T-helper 2 cell treated with Interferon-gamma antibody and Interleukin-4, amounts not matched to agents 100 ng/mL and 5 ng/mL, for 36 hours (primary cell): ENCODE measurements at places on chromosomes 4 and X. TPM values are rescaled to one million over a fixed set of nuclear protein-coding genes. Genes with fewer than 3 reads are reported as not detected.

Gene RNF175
- total RNA-seq = not detected in 2 replicates

Gene TSPAN6
- not detected in 2 replicates for total RNA-seq

Gene P2RY10
- total RNA-seq = 62.6 and 69.7 TPM in 2 replicates

Gene C1QTNF7
- not detected in 2 replicates for total RNA-seq

Gene HTRA3
- not detected in 2 replicates for total RNA-seq

Gene SSR4
- total RNA-seq = 287 and 297 TPM in 2 replicates

Gene USP38
- total RNA-seq = 24.9 and 25.7 TPM in 2 replicates

Gene HSFX4
- total RNA-seq = 0.20 TPM in 1 of 2 replicates, not detected in the other

Gene AWAT2
- total RNA-seq = not detected in 2 replicates

Gene CDX4
- not detected in 2 replicates for total RNA-seq

Gene CLDN34
- total RNA-seq = not detected in 2 replicates

Gene SPARCL1
- not detected in 2 replicates for total RNA-seq

Gene PNMA6F
- total RNA-seq = not detected in 2 replicates

Gene CETN2
- total RNA-seq = 9.1 and 9.5 TPM in 2 replicates

Gene ANOS1
- total RNA-seq = 0.05 TPM in 1 of 2 replicates, not detected in the other

Gene TRO
- total RNA-seq = 0.64 and 1.2 TPM in 2 replicates

Gene NPY1R
- total RNA-seq = not detected in 2 replicates

Gene TEX13D
- not detected in 2 replicates for total RNA-seq

Gene EDA
- total RNA-seq = 0.25 and 0.93 TPM in 2 replicates

Gene RRH
- 0.20 and 0.32 TPM in 2 replicates for total RNA-seq

Gene HELT
- not detected in 2 replicates for total RNA-seq

Gene SMARCA1
- total RNA-seq = not detected in 2 replicates

Gene TSPAN7
- 0.11 TPM in 1 of 2 replicates, not detected in the other for total RNA-seq

Gene TRPC3
- total RNA-seq = 0.20 and 0.64 TPM in 2 replicates

Gene PNMA6A
- 0.32 and 0.61 TPM in 2 replicates for total RNA-seq

Gene KCTD8
- not detected in 2 replicates for total RNA-seq

Gene CFAP99
- not detected in 2 replicates for total RNA-seq

Gene IBSP
- total RNA-seq = not detected in 2 replicates

Gene MUC7
- not detected in 2 replicates for total RNA-seq

Gene TMEM33
- total RNA-seq = 60.7 and 64.4 TPM in 2 replicates

Gene CNGA1
- total RNA-seq = not detected in 2 replicates

Gene FOXR2
- total RNA-seq = not detected in 2 replicates

Gene SYP
- total RNA-seq = 0.95 and 1.3 TPM in 2 replicates

Gene PIN4
- total RNA-seq = 12.8 and 16.1 TPM in 2 replicates

Gene STS
- total RNA-seq = 1.7 and 2.0 TPM in 2 replicates

Gene SPRY1
- 9.3 and 9.5 TPM in 2 replicates for total RNA-seq

Gene TCEAL6
- total RNA-seq = not detected in 2 replicates

Gene FGB
- total RNA-seq = not detected in 2 replicates

Gene UBE2K
- total RNA-seq = 73.6 and 76.0 TPM in 2 replicates

Gene PNMA5
- 0.09 and 0.14 TPM in 2 replicates for total RNA-seq
